Central memory CD4-positive, alpha-beta T cell (primary cell): ENCODE measurements at places on chromosomes 2 and 18.

- no peak for DNase-seq
These were observed 935.7 kb upstream of the FAM98A start for GRCh38 chr2:34534761-34535160.

- DNase-seq, result no peak
These were observed 103.3 kb upstream of the KLF7 start for GRCh38 chr2:207269038-207269437.

- DNase-seq, result no peak
These were observed 92.2 kb downstream of the ALPK2 start for GRCh38 chr18:58536534-58537271.

DNA sequence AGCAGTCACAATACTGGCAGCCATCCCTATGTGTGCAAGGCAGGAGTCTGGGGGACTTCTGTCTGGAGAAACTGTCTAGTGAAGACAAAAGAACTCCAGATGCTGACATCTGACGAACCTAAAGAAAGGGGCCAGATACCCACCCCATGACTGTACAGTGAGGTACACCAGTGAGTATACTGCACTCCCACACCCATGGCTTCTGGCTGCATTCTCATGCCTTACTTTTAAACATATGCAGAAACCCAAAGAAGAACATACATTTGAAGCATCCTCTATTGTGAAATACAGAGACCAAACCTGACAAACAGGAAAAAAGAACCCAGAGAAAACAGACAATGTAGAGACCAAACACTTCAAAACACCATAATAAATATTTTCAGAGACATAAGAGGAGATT is 102.2 kb downstream of the ACTR3 start:
- DNase-seq, result no peak

- DNase-seq, result no peak
These were observed 114.7 kb upstream of the CAVIN2 start for GRCh38 chr2:191961556-191961955.

DNA sequence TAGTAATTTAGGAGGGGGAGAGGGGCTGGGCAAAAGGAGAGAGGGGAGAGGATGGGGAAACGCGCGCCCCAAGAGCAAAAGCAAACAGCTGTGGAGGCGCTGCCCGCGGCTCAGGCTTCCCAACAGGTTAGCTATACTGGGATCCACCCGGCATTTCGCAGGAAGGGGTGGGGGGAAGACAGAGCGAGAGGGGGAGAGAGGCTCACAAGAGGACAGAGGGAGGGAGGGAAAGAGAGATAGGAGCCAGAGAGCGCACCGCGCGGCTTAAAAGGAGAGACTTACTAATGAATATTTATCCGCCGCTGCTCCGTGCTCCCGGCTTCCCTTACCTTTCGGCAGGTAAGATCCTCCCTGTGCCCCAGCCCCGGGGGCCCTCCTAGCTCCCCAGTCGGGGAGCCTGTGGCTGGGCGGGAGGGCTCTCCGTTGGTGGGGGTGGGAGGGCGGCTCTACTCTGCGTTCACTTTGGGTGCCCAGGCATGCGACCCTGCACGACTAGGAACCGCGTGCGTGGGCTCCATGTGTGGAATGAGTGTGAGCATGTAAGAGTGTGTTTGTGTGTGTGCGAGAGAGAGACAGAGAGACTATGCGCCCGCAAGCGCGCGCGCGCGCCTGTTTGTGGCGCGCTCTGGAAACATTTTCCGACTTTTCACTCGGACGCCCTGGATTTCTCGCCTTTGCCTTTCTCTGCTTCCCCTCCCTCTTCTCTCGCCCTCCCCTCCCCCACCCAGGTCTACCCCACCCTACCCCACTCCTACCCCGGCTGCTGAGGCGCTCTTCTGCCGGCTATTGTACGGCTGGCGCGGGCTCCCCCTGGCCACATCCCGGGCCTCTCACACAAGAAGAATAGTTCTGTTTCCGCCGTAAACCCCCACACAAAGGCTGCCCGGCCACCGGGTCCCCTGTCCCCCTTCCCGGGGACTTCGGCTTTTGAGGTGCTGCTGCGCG is 7.2 kb upstream of the SIX3 start:
- no peak for DNase-seq
